LHCN-M2 (cell line): ENCODE measurements at places on chromosomes 5 and 9. TPM values are rescaled to one million over a fixed set of nuclear protein-coding genes. Genes with fewer than 3 reads are reported as not detected.

GRCh38 chr5:152369298-152369697 is 35.8 kb downstream of the NMUR2 start:
- DNase-seq = no peak

- peak; percentile 94 for DNase-seq
Observed at GRCh38 chr9:80320916-80321315, 749.2 kb downstream of the TLE4 start.

- no peak for DNase-seq
Observed at GRCh38 chr9:130426467-130426773, 18.3 kb upstream of the ASS1 start.

DNA sequence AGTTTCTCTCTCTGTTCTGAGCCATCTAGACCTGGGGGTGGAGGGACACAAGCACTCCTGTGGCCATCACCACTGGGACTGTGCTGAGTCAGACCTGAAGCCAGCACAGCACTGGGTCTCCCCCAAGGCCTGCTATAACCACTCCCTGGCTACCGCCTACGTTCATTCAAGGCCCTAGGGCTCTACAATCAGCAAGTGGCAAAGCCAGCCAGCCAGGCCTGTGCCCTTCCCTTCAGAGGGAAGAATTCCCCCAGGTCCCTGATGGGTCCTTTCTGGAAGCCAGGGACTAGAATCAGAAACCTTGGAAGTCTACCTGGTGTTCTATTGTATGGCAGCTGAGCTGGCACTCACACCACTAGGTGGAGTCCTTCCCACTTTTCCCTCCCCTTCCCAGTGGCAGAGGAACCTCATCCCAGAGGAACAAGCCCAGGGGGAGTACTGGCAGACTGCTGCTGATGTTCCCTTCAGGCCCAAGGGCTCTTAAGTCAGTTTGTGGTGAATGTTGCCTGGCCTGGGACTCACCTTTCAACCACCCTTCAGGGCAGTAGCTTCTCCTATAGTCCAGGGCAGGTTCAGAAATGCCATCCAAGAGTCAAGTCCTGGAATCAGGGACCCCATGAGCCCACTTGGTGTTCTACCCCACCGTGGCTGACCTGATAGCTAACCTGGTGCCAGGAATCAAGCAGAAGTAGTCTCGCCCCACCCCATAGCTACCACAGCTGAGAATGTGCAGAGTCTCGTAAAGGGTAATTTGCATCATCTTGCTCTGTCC is 20.0 kb downstream of the JMY start:
- DNase-seq = peak; percentile 42

GRCh38 chr5:10595672-10596309 is 31.9 kb downstream of the ANKRD33B start:
- peak; percentile 92 for DNase-seq

- DNase-seq = no peak
Observed at GRCh38 chr9:26132746-26133312, 454.6 kb upstream of the TUSC1 start.

Gene SLC6A7
- not detected in 2 replicates for total RNA-seq
